ENCODE measurements at places on chromosomes 2 and 18.

DNA sequence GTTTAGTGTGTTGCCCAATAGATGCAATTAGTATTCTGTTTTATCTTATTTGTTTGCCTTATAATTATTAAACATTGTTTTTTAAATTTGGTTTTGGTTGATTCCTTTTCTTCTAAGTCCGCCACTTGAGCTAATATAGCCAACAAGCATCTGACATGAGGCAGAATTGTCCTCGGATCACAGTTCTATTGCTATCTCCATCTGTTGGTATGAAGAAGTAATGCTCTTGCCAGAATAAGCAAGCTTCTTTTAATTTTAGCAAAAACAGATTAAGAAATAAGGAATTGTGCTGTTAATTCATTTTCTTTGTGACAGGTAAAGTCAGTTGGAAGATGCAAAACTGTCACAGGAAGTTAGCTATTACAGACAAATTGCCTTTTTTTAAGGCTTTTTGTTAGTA, 54.3 kb downstream of the R3HDM1 start:
- no peak for DNase-seq

DNA sequence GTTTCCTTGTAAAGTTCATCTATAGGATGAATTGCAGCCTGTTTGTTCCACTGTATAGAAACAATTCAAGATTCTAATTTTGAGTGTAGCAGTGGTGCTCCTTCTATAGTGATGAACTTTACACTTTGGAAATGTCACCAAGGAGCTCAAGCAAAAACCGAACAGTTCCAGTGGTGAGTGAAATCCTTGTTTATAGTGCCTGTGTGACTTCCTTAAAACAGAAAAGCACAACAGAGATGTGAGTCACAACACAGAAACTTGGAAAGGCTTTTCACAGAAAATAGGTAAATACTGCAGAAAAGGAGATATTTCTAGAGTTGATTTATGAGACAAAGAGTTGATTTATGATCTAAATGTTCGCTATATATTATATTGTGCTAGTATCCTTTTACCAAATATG, 482.0 kb downstream of the PTPRM start:
- DNase-seq = no peak

DNA sequence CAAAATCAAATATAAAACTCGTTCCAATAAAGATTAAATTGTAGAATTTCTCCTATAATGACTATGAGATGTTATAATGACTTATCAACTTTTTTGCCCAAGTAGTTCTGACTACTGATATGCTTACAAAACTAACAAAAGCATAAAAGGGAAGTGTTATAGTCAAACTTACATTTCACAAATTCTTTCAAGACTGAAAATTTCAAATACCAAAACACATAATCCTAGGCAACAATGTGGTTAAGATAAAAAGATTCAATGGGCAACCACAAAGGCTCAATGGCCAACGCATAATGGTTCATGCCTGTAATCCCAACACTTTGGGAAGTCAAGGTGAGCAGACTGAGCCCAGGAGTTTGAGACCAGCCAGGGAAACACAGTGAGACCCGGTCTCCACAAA, 135.7 kb downstream of the USP34 start:
- no peak for DNase-seq

- no peak for DNase-seq
Measured at GRCh38 chr2:8190279-8190678, 491.6 kb upstream of the ID2 start.

GRCh38 chr2:97737421-97738178, 24.2 kb downstream of the ZAP70 start:
- DNase-seq = no peak

DNA sequence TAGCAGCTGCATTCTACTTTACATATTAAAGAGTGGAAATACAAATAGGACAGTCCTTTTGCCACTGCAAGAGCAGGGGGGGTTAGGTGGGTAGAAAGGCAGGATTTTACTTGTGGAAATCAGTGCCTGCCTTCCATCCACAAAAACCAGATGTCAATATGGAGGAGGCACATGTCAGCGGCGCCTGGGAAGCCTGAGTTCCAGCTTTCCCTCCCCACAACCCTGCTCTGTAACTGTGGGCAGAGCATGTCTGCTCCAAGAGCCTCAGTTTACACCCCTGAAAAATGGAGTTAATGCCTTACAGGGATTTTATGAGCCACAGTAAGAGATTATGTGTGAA, 32.9 kb downstream of the STEAP3 start:
- no peak for DNase-seq

- DNase-seq = no peak
Measured at GRCh38 chr18:45034179-45034578, 353.5 kb downstream of the SETBP1 start.

GRCh38 chr2:1477196-1478040, 64.2 kb downstream of the TPO start:
- no peak for DNase-seq

GRCh38 chr18:1246827-1247226, 342.2 kb downstream of the ADCYAP1 start:
- no peak for DNase-seq

DNA sequence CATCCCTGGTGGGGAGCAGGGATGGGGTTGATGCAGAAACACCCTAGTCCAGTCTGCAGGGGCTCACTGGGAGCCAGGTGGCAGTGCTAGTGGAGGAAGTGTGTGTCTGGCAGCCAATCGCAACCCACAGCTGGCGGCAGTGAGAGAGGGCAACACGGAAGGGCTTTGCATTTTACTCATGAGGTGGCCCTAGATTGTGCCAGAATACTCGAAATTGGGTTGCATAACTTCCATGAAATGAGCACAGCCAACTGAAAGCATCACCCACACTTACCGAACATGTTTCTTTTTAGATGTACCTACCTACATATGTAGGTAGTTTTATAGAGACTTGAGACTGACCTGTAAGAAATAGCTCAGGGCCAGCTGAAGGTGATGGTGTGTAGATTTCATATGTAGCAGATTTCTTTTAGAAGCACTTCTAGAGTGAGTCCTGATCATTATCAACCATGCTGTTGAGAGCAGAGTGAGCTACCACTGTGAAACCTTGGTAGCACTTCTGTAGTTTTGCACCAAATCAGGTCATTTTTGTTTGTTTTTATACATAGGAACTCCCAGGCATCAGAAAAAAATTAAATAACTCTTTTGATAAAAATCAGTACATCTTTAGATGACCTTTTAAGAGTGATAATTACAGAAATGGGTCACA, 13.0 kb downstream of the IL18R1 start:
- peak; percentile 41 for DNase-seq

DNA sequence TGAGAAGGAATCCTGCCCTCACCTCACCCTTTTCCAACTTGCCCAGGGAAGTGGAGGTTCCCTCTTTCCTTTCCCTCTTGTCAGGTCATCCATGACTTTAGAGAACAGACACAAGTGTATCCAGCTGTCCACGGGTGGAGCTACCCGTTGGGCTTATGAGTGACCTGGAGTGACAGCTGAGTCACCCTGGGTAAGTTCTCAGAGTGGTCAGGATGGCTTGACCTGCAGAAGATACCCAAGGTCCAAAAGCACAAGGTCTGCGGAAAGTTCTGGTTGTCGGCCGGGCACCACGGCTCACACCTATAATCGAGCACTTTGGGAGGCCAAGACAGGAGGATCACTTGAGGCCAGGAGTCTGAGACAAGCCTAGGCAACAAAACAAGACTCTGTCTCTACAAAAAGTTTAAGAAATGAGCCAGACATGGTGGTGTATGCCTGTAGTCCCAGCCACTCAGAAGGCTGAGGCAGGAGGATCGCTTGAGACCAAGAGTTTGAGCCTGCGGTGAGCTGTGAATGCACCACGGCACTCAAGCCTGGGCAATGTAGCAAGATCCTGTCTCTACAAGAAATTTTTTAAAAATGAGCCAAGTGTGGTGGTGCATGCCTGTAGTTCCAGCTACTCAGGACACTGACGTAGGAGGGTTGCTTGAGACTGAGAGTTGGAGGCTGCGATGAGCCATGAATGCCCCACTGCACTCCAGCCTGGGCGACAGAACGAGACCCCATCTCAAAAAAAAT, 14.0 kb upstream of the CNDP1 start:
- DNase-seq = no peak

DNA sequence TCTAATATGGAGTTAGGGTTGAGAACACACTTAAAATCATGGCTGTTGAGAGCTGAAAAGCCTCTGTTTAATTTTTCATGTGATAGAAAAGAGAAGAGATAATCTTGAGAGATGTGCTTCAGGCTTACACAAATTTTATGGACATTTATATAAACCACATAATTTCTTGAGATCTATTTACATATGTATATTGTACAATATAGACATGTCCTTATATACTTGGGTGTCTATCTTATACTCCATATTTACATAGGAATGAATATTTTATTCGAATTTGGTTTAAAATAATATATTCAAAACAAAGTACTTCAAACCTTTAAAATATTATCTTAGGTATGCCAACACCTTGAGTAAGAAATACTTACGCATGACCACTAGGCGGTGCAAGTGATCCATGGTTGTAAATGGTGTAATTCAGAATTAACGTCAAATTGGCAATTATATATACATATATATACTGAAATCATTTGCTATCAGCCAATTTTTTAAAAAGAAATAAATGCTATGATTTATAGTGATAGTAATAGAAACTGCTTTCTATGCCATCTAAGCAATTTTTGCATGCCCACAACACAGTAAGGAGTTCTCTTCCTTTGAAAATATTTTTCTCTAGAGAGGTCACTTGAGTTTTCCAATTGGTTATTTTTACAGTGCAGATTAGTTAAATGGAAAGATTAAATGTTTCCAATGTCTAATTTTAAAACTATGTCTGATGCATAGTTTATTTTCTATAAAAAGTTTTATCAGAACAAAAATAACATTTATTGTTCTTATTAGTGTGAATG, 37.6 kb upstream of the SPAG16 start:
- DNase-seq = peak; percentile 73

DNA sequence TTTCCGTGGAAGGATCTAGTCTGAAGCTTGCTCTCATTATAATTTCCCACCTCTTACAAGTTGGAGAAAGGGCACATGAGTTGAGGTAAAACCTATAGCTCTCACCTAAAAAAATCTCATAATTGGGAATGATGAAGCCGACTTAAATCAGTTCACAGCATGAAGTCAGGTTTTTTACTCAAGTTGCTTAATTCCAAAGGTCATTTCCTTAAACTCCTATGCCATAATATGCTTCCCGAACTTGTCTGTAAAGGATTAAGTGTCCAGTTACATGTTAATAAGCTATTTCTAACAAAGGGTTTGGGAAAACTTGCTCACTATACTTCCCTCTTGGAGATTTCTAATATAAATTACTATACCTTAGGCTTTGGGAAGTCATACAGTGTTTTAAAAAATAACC, 481.2 kb downstream of the NUP35 start:
- no peak for DNase-seq

DNA sequence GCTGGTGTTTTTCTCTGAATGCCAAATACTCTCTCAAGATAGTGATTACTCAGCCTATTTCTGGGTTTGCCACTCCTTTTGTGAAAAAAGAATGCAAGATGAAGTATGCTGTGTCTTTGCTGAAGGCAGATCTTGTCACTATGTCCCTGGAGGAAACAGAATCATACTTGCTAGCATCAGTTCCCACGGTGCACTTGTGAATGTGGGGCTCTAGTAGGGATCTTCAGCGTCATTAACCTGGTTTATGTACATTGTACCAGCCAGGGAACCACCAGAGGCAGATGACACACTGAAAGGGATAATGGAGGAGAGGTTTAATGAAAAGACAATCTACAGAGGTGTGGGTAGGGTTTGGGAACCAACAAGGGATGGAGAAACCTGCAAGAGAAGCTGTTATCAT, 131.0 kb upstream of the CXCR4 start:
- no peak for DNase-seq

GRCh38 chr2:136149011-136149410, 31.1 kb upstream of the CXCR4 start:
- DNase-seq = no peak

DNA sequence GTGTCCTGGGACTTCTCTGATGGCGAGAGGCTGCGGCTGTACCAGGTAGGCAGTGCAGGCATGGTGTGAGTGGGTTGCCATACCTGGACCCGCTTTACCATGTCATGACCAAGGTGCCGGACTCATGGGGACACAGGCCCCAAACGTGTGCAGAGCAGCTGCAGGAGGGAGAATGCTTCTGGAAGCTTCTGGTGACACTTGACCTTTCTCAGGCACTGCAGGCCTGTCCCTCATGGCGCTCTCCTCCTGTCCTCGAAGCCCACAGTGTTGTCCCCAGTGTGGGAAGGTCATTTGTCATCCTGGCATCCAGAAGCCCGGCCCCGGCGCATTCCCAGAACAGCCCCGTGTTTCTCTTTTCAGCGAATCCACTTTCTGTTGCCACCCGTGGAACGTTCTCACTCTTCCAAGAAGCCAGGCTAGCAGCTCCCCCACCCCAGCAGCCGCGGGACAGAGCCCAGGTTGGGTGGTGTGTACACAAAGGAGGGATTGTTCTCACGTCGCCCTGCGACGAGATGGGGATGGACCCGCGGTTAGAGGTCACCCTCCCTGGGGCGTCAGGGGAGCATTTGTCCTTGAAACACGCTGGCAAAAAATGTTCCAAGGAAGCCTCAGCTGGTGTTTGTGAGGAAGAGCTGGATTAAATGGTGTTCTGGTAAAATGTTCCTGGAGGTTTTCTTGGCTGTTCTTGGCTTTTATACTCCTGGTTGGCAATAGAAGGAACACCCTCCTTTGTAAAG, 43.7 kb downstream of the SH3BP4 start:
- no peak for DNase-seq

DNA sequence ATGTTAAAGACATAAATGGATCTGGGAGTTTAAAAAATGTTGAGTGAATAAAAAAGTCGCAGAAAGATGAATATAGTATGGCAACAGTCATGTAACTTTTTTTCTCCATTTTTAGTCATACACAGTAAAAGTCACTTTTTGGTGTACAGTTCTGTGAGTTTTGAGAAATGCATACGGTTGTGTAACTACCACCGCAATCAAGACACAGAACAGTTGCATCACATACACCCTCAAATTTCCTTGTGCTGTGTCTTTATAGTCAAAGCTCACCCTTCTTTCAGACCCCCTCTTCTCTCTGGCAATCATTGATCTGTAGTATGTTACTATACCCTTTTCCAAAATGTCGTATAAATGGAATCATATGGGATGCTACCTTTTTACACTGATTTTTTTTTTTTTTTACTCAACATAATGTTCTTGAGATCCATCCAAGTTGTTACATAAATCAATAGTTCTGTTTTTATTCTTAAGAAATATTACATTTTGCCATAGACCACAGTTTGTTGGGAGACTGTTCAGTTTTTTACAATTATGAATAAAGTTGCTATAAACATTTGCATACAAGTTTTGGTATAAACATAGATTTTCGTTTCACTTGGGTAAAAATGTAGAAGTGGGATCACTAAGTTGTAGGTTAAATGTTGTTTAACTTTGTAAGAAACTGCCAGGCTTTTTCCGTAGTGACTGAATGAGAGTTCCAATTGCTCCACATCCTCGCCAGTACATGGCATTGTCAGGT, 35.4 kb upstream of the AGFG1 start:
- no peak for DNase-seq

Data from CD4-positive, alpha-beta T cell treated with Interleukin-17A for 4 hours (primary cell).